ENCODE measurements at places on chromosomes 7 and 10.

GRCh38 chr10:67115972-67116371, 190.1 kb downstream of the LRRTM3 start:
- DNase-seq, result no peak

DNA sequence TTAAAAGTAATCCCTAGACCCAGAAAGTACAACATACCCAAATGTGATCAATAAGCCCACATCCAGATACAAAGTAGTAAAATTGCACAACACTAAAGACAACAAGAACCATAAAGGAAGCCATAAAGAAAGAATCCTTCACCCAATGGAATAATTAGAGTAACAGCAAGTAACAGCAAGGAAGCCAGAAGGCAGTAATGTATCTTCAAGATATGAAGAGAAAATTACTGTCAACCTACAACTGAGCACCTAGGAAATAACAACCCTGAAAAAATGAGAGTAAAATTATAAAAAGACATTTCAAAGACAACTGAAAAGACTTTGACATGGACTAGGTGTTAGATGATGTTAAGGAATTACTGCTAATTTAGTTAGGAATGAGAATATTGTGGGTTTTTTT, 60.5 kb downstream of the CNOT4 start:
- DNase-seq, result no peak

GRCh38 chr10:4686644-4686996, 139.4 kb upstream of the AKR1E2 start:
- DNase-seq, result no peak

DNA sequence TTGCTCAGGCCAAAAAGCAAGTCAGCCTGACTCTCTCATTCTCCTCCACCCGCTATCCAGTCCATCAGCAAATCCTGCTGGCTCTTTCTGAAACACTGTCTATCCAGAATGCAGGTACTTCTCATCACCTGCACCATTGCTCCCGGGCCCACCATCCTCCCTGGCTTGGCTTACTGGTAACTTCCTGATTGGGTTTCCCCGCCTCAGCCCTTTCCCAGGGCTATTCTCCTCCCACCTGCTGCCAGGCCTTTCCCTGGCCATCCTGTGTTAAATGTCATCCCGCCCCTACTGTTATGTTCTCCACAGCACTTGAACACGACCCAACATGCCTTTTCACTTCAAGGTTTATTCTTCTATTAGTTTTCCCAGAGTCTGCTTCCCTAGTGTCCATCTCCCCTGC, 124.0 kb downstream of the CNNM2 start:
- no peak for DNase-seq

DNA sequence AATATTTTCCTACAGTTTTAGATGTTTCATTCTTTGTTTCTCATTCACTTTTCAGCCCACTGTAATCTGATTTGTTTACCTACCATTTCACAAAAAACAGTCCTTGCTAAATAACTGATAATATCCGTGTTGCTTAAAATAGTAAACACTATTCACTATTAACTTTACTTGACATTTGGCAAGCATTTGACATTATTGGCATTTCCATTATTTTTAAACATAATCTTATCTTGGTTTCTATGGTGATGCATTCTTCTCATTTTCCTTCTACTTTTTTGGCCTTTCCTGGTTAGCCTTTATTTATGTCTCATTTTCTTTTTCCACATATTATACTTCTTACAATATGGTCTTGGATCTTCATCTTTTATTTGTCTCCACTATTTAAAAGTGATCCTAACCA, 715.3 kb downstream of the DNAJB9 start:
- no peak for DNase-seq

DNA sequence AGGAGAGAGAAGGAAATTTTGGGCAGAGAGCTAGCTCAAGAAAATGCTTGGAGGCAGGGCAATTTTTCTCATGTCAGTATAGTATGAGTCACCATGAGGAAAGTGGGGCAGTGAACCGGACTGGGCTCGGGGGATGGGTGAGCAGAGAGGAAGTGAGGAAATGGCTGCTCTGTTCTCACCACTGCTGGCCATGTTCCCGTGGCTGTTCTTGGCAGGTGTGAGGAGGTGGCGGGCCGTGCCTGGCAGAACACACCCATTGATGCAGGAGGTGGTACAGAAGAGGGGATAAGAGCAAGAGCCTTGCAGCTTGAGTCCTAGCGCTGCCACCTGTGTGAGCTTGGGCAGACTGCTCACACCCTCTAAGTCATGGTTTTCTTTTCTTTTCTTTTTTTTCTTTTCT, 304.4 kb upstream of the LYZL1 start:
- DNase-seq, result no peak

- DNase-seq, result no peak
Observed at GRCh38 chr7:66629222-66630062, 761 bp downstream of the KCTD7 start.

DNA sequence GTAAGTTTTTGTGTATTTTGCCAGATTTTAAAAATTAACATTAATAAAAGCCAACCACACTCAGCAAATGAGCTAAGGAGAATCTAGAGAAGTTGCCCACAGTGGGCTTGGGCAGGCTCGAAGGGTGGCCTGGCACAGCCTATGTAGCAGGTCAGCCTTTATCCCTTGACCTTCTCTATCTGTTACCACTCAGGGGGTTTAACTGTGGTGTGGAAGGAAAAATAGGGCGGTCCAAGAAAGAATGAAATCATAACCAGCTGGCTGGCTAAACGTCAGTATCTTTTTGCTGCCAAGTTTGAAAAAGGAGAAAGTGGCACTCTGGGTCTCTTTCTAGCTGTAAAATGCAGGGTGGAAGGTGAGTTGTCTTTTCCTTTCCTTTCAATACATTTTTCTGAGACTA, 130.3 kb upstream of the ASAH2 start:
- no peak for DNase-seq

DNA sequence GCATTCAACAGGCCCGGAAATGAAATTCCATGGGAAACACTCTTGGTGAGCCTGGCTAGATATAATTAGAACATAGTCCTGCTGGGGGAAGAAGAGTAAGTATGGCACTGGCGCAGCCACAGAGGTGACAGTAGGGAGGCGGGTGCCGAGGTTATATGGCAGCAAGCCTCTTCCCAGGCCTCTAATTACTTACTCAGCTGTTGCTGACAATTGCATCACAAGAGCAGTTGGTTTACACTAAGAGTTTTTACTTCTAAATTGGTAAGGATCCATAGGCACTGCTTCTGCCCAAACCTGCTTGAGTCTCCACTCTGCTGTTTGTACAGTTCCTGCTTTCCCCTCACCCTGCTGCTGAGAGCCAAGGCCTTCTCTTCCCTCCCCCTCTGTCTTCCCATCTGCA, 93.3 kb upstream of the DUSP5 start:
- no peak for DNase-seq

DNA sequence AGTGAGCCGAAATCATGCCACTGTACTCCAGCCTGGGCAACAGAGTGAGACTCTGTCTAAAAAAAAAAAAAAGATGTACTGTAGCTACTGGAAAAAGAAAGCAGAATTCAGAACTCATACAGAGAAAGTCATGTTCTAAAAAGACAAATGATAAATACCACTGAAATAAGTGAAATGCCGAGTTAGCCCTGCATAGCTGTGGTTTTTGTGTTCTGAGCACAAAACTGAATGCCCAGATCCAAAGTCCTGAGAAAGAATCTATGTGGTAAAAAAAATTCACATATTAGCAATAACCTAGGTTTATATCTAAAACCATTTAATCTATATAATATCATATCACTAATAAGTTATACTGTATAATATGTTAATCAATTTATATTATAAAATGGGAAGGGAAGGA, 29.3 kb upstream of the HECW1 start:
- DNase-seq, result no peak

- no peak for DNase-seq
Observed at GRCh38 chr7:155884225-155885166, 72.2 kb upstream of the SHH start.

DNA sequence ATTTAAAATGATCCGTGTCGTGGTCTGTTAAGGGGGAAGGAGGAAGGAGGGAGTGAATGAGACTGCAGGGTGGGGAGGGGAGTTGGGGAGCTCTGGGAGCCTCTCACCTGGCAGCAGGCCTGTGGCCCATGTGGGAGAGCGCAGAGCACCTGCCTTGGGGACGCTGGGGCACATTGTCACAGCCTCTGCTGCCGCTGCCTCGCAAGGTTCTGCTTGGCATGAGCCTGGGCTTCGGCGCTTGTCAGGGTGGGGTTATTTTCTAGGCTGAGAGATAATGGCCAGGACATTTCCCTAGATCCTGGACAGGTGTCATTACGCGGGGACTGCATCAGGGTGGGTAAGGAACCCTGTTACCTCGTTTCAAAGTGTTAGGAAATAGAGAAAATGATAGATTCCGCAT, 2.2 kb upstream of the SUN1 start:
- DNase-seq, result no peak

DNA sequence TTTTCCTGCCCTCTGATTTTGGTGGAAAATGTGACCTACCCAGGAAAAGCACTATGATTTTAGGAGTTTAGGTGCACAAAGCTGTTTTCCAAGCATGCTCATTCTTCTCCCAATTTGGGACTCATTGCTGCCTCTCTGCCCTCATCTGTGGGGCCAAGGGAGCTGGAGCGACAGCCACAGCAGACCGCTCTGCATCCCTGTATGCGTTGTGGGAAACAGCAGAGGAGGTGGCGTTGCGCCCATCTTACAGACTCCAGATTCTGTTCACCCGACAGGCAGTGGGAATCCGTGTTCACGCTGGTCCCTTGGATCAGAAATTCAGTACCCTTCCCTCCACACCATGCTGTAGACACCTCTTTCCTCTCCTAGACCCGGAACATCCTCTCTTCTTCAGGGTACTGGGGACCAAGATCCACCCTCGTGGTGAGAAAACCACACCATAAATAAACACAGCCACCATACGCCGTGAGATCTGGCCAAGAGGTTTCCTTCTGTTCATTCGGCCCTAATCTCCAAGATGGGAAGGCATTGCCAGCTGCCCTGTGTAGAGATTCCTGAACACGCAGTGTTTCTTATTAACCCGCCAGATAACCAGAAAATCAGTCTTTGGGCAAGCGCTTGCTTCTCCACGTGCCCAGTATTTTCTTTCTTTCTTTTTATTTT, 87.9 kb downstream of the CUX1 start:
- DNase-seq, result no peak

GRCh38 chr7:140640060-140640637, 464 bp downstream of the DENND2A start:
- no peak for DNase-seq

DNA sequence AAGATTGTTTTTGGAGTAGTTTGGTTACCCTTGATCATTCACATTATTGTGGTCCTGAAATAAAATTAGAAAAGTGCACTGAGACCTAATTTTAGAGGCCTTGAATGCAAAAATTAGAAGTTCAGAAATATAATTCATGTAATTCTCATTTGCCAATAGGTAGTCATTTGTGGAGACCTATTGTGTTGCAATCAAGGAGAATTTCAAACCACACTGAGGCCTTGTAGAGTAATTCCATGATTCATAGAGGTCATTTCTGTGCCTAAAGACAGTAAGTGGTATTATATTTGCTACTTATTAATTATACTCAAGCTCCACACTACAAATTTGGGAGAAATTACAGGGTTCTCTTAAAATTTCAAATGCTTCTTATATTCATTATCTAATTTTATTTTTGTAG, 946.8 kb upstream of the POT1 start:
- no peak for DNase-seq

GRCh38 chr7:142872106-142872675, 13.4 kb downstream of the TRPV6 start:
- no peak for DNase-seq

- DNase-seq, result no peak
Observed at GRCh38 chr7:91043924-91044645, 220.1 kb upstream of the FZD1 start.

DNA sequence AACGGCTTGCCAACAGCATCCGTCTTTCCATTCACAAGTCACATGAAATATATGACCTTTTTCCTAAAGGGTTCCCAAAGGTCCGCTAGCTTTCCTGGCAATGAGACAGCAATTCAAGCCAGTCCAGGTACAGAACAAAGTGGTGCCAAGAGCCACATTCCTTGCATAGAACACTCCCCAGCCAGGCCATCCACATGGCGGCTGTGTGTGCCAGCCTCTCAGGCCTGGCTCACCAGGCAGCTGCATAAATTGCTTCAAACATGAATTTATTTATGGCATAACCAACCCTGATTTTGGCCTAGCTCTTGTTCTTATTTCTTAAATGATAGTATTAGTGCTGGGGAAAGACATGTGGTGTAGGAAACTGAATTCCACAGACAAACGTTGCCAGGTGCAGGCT, 63.7 kb upstream of the CREB5 start:
- no peak for DNase-seq

- no peak for DNase-seq
Observed at GRCh38 chr10:117519286-117519685, 23.3 kb upstream of the EMX2 start.

All from GM12878 (cell line).